ENCODE measurements at places on chromosomes 11 and 22. TPM values are rescaled to one million over a fixed set of nuclear protein-coding genes. Genes with fewer than 3 reads are reported as not detected.

Gene TUBA8
- 3.1 TPM for total RNA-seq

DNA sequence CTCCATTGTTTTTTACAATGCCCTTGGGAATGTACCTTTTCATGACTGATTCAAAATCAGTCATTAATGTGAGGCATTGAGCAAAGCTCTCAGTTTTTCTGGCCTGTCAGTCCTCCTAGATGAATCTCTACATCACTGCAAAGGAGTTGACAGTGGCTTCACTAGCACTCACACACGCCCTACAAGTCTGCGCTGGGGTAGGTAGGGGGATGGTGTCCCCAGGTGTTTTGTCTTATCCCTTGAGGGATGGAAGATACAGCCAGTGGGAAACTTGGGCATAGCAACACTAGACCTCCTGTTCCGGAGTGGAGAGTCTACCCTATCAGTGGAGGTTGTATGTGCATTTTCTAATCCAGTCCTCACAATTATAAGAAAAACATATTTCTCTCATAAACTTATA, 27.0 kb downstream of the TRIM77 start:
- H3K4me1 ChIP-seq = no peaks in the 10 kb centered on the region
- no peak overlapping the region for H3K27ac ChIP-seq
- no peak for DNase-seq
- no peaks in the 10 kb centered on the region for H3K27me3 ChIP-seq

DNA sequence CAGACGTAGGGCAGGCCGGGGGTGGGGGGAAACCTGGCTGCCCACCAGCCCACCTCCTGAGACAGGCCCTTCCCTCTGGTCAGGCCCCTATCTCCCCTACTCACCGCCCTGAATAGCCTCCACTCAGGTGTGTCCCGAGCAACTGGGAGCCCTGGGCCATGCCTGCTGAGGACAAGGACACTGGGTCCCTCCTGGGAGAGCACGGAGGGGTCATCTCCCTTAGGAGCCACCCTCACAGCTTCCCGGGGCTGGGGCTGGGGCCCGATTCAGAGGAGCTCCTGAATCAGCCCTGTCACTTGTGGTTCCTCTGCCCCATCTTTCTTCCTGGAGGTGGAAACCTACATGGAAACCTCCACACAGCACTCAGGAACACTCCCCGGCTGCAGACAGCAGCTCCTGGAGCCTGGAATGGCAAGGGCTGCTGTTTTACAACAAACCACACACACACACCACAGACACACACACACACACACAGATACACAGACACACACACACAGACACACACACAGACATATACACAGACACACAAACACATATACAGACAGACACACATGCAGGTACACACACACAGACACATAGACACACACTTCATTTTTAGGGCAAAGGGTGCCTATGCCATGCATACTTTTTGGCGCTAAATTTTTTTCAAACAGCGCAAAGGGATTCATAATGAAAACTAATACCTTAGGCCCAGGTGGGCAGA, 9.6 kb upstream of the EMID1 start:
- no peaks in the 10 kb centered on the region for H3K27me3 ChIP-seq
- no peaks in the 10 kb centered on the region for H3K4me1 ChIP-seq
- no peak overlapping the region for H3K4me3 ChIP-seq
- no peaks in the 10 kb centered on the region for H3K36me3 ChIP-seq
- peak; percentile 49 for DNase-seq

DNA sequence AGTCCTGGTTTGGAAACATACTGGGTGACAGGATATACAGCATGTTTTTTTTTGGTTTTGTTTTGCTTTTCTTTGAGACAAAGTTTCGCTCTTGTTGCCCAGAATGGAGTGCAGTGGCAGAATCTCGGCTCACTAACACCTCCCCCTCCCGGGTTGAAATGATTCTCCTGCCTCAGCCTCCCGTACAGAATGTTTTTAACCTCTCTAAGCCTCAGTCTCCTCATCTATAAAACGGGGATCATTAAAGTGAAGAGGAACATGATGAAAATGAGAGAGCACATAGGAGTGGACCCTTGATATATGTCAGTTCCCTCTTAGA, 28.1 kb upstream of the SCARF2 start:
- no peak for DNase-seq
- no peaks in the 10 kb centered on the region for H3K27me3 ChIP-seq
- H3K4me1 ChIP-seq = no peaks in the 10 kb centered on the region
- peaks cover 6% of the 10 kb centered on the region for H3K36me3 ChIP-seq

Measured in liver (tissue), 10 donors.